ENCODE measurements at places on chromosomes 2 and 18.

GRCh38 chr2:207133458-207133819, 32.3 kb downstream of the KLF7 start:
- DNase-seq = no peak

DNA sequence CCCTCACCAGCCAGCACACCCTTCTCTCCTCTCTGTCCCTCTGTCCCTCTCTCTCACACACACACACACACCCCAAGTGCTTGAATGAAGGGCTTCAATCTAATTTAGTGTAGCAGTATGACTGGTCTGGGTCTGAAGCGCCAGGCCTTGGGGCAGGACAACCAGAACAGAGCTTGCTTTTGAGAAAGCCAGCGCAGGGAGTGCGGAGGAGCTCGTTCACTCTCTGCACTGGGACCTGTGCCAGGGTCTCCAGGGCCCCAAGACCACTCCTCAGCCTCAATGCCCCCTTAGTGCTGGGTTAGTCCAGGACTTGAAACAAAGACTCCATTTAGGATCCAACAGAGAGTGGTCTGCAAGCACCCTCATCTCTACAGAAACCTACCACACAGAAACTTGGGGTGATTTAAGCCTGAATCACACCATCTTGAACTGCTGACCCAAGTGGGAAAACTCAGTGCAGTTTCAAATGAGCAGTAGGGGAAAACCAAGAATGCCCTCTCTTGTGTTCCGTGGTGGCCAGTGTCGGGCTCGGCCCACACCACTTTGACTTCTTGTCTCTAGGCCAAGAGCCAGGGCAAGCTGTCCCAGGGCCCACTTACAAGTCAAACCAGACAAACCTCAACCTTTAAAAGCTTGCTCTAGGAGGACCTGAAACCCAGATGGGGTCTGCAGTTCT, 66.6 kb upstream of the WIPF1 start:
- no peak for DNase-seq

GRCh38 chr2:42102024-42102590, 54.3 kb downstream of the PKDCC start:
- DNase-seq = peak; percentile 89

DNA sequence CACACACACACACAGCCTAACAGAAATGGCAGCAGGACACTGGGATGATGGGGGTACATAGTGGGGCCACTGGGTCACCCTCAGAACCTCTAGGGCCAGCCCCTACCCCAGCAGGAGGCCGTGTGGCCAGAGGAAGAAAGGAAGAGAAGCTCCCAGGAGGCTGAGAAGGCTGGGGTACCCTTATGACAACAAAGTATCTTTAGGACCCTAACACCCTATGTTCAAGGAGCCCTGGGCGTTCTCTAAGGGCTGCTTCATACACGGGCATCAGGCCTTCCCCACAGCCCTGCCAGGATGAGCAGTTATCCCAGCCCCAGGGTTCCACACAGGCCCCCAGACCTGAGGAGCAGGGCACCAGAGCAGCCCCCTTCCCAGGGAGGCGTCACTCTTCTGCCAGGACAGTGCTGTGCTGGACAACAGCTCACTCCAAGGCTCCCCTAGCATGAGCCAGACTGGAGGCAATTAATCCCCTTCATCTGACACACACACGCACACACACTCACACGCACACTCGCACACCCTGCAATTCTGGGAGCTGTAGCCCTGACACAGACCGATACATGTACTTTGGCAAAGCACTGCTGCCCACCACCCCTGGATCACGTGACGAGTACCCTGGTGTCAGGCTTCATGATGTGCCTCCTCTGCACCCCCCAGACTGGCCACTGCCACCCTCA, 163.6 kb downstream of the TNS1 start:
- DNase-seq = no peak

DNA sequence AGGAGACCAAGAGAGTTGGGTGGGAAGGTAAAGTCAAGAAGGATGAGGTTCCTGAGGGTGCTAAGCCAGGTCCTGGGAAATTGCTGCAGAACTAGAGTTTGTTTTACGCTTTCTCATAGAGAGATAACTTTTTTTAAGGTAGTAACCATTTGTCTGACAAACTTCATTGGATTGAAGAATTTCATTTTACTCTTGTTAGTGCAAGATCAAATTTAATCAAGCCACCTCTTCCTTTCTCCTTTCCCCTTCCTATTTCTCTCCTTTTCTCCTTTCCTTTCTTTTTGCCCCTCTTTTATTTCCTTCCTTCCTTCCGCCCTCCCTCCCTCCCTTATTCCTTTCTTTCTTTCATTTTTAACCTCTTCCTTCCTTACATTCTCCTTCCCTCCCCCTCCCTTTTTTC, 65.4 kb downstream of the RDH14 start:
- no peak for DNase-seq

DNA sequence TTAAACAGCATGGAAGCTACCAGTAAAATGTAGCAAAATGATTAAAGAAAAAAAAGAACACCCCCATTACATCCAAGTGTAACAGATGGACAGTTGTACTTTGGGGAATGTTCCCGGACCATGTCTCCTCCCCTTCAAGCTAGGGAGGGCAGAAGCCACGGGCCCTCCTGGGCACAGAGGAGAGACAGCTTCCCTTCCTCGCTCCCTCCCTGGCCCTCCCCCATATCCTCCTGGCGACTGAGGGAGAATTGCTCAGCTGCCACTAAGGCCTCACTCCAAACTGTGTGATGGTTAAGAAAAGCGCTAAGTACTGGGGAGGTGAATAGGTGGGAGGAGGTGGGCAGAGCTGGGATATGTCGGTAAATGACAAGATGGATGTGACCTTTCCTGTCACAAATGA, 358.0 kb downstream of the HRH4 start:
- no peak for DNase-seq

- DNase-seq = no peak
Measured at GRCh38 chr2:200708943-200709342, 102.8 kb upstream of the BZW1 start.

GRCh38 chr2:235567842-235568241, 74.0 kb downstream of the AGAP1 start:
- no peak for DNase-seq

- DNase-seq = no peak
Measured at GRCh38 chr18:49970319-49970718, 157.0 kb upstream of the ACAA2 start.

DNA sequence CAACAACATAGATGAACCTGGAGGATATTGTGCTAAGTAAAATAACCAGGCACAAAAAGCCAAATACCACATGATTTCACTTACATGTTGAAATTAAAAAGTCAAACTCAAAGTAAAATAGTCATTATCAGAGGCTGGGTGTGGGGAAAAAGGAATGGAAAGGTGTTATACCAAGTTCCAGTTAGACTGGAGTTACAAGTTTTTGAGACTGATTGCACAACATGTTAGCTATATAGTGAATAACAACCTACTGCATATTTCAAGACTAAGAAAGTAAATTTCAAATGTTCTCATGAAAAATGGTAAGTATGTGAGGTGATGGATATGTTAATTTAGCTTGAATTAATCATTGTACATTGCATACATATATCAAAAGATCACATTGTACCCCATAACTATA, 116.8 kb upstream of the HNMT start:
- no peak for DNase-seq

DNA sequence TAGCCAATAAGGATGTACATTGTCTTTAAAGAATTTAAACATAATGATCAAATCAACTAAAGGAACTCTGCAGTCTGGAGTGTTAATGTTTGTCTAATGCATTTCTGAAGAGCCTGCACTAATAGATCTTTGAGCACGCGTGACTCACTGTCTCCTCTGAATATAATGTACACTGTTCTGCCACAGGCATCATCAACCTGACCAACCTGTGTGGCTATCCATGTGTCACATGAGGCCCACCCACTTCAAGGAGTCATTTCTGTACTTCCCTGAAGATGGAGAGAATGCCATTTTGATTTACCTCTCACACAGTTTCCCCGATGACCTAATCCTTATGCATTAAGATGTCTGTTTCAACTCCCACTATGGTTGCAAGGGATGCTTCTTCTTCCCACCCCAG, 434.0 kb upstream of the SPHKAP start:
- no peak for DNase-seq

Measured in stimulated activated CD8-positive, alpha-beta memory T cell treated with anti-CD3 and anti-CD28 coated beads, Interleukin-4, amount 100 ng/mL, for 4 hours (primary cell).